ENCODE measurements at places on chromosomes 16 and 17.

GRCh38 chr17:42647778-42648177 lies 11.3 kb upstream of the TUBG2 start:
- no peak for DNase-seq

DNA sequence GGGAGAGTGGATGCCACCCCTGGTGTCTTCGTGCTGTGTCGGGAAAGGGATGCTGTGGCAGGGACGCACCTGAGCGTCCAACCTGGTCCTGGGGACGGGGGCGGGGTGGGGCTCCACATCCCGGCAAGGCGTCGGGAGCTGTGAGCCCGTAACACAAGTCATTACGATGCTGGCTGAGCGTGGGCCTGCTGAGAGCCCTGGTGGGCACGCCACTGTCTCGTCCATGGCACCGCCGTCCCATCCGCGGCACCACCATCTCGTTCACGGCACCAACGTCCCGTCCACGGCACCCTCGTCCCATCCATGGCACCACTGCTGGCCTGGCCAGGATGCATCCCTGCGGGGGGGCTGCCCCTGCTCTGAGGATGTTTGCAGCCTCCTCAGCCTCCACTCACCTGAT lies 24.1 kb upstream of the GNG13 start:
- no peak for DNase-seq

DNA sequence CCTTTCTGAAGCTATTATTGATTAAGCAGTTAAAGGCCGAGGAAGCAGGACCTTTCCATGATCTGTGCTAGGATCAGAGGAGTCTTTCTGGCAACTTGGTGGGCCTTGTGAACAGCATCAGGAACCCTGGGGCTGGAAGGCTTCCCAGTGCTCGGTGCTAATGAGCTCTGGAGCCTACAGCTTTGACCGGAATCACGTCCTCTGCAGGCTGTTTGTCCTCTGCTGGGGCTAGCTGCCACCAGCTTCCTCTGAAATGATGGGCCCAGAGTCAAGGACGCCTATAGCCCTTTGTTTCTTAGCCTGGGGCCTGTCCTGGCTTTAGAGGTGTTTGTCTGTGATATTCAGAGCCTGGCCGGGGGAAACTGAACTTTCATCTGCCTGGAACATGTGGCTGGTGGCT lies 111.6 kb downstream of the SHISA9 start:
- DNase-seq = no peak

DNA sequence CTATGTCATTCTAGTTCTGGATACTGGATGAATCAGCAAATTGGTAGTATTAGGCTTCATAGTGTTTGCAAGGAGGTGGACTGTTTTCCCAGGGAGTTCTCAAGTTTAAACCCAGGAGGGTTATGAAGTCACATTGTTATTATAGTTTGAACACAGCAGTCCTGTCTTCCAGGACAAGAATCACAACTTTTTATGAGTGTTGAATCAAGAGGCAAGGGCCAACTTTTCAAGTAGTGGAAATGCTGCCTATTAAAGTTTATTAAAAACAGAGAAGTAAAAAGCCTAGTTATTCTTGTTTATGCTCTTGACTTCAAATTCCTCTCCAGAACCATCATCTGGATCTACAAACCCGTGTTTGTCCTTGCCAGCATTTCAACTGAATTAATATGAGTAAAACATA lies 86.3 kb upstream of the GOT2 start:
- no peak for DNase-seq

GRCh38 chr16:65783709-65784474 lies 582.6 kb upstream of the CDH5 start:
- no peak for DNase-seq

GRCh38 chr16:4376126-4376892 lies 4.7 kb downstream of the VASN start:
- no peak for DNase-seq

GRCh38 chr17:5247621-5248020 lies 13.0 kb upstream of the SCIMP start:
- no peak for DNase-seq

GRCh38 chr17:42548070-42548837 lies 4.5 kb upstream of the HSD17B1 start:
- DNase-seq = peak; percentile 80

DNA sequence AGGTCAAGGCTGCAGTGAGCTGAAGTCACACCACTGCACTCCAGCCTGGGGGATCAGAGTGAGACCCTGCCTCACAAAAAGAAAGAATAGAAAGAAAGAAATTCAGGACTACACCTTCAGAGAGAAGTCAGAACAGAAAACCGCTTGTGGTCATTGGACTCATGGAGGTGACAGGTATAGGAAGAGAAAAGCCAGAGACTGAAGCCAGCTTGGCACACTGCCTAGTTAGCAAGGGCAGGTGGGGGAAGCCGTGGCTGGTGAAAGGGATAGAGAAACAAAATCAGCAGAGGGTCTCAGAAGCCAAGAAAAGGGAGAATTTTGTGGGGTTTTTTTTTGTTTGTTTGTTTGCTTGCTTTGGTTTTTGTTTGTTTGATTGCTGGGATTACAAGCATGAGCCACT lies 32.9 kb upstream of the SKAP1 start:
- peak; percentile 67 for DNase-seq

GRCh38 chr16:87133112-87133850 lies 183.9 kb downstream of the C16orf95 start:
- no peak for DNase-seq

DNA sequence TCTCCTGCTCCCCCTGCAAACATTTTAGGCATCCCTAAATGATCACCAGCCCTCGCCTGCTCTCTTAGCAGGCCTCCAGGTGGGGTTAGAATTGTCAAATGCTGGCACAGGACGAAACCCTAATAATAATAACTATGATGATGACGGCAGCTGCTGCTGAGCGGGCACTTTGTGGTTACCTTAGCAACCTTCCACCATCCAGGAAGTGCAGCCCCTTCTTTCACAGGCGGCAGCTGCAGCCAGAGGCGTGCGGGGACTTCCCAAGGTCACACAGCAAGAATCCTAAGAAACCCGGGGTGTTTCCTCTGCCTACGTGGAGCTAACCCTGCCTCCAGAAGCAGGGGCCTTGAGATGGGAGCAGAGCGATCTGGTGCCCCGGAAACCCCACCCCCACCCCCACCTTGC lies 22.4 kb upstream of the EIF1 start:
- DNase-seq = peak; percentile 88

GRCh38 chr17:47730681-47731080 lies 2.4 kb upstream of the TBX21 start:
- no peak for DNase-seq

DNA sequence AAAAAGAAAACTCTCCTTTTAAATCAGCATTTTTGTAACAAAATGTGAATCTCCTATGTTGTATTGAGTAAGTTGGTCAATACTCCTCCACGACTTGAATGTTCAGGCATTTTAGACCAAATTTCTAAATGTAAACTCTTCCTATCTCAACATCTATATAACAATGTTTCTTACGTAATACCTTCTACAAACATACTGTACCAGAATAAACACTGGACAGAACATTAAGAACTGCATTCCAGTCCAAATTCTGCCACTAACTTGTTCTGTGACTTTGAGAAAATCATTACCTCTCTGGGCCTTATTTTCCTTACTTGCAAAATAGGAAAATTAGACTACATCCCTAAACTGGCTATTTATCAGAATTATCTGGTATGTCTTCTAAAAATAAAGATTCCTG lies 40.1 kb downstream of the AKAP10 start:
- DNase-seq = no peak

GRCh38 chr17:40616592-40616991 lies 31.0 kb downstream of the SMARCE1 start:
- no peak for DNase-seq

DNA sequence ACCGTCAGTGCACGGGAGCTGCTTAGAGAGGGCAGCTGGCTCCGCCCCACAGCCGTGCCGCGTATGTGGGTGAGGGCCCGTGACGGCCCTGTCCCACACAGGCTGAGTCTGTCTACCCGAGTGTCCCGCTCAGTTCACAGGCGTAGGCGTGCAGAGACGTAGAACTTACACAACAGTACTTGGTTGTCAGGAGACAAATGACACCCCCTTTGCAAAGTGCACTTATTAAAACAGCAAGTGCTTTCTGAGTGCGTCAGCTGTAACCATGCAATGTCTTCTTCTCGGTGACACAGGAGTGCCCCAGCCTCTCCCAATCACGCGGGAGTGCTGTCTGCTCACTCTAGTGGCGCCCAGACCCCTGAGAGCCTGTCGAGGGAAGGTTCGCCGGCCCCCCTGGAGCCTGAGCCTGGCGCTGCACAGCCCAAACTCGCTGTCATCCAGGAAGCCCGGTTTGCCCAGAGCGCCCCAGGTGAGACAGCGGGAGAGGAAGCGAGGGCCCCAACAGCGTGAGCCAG lies 64.2 kb downstream of the FOXK2 start:
- no peak for DNase-seq

- DNase-seq = no peak
Measured at GRCh38 chr17:79945591-79946255, 89.9 kb downstream of the TBC1D16 start.

DNA sequence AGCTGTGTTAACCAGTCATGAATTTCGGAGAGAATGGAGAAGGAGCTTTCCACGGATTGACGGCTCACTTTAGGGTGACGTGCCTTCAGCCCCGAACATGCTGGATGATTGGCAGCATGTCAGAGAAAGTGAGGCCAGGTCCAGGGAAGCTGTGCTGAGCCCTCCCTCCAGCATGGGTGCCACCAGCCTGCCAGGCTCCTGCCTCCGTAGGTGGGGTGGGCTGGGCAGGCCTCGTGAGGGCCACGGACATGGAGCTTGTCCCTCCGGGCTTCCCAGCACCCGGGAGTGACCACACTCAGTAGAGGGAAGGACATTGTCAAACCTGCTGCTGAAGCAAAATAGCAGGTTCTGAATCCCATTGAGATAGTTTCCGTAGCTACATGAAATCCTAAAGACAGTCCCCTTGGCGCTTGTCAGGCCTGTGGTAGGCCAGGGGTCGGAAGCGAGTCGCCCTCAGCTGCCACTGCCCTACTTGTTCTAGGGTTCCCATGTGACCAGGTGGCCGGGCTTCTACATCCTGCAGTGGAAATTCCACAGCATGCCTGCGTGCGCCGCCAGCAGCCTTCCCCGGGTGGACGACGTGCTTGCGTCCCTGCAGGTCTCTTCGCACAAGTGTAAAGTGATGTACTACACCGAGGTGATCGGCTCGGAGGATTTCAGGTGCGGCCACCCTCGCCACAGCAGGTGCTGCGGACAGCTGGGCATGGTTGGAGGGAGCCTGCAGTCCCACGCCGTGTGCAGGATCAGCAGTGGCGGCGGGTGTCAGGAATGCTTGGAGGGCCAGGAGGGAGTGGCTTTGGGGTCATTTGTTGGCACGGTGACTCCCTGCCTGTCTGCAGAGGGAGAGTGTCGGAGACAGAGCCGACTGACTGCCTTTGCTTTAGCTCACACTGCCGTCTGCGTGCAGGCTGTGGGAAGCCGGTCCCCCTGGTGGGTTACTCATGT lies 72.3 kb downstream of the SEC14L1 start:
- DNase-seq = no peak

GRCh38 chr16:4055748-4056147 lies 60.5 kb downstream of the ADCY9 start:
- DNase-seq = no peak

- DNase-seq = peak; percentile 87
Measured at GRCh38 chr16:14097182-14097959, 26.3 kb downstream of the MRTFB start.

DNA sequence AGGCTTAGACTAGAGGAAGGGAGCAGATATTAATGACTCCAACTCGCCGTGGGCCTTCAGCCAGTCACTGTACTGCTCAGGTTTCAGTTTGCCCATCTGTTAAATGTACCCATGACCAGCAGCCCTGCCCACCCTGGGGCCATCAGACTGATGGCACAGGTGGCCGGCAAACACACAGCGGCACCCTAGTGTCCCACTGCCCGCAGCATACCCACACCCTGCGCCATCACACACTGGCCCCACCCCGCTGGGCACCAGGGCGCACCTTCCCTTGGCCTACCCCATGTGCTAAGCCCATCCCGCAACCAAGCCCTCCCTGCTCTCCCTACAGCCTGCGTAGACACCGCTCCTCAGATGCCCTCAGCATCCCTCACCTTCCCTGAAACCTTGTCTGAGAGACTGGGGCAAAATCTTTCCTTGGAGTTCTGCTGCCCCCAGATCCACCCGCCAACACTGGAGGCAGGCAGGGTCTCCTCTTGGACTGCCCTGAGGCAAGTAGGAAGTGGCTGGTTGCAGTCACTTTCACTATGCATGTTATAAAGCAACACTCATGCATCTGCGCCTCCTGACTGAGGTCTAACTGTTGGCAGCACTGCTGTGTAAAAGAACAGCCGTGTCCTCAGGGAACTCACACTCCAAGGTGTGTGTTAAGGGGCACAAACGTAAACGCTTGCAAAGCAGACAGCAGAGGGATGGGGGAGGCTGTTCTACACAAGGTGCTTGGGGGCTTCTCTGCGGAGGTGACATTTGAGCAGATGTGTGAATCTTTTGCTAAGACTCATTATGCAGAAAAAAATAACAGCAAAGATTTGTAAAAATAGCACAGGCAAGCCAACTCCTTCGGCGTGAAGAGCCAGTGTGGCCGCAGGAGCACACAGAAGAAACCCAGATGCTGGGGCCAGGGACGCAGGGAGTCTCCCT lies 6.7 kb upstream of the BCAR1 start:
- no peak for DNase-seq

DNA sequence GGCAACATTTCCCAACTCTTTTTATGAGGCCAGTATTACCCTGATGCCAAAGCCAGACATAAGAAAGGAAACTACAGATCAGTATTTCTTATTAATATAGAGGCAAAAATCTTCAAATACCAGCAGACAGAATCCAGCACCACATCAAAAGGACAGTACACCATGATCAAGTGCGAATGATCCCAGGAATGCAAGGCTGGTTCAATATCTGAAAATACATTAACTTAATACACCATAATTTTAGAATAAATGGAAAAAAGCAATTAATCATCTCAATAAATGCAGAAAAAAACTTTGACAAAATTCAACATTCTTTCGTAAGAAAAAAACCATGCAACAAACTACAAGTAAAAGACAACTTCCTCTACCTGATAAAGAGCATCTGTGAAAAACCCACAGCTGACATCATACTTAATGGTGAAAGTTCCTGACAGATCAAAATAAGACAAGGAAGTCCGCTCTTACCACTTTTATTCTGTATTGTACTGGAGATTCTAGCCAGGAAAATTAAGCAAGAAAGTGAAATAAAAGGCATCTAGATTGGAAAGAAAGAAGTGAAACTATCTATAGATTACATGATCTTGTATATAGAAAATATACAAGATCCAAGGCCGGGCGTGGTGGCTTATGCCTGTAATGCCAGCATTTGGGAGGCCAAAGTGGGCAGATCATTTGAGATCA lies 26.4 kb upstream of the MAPK3 start:
- DNase-seq = no peak

DNA sequence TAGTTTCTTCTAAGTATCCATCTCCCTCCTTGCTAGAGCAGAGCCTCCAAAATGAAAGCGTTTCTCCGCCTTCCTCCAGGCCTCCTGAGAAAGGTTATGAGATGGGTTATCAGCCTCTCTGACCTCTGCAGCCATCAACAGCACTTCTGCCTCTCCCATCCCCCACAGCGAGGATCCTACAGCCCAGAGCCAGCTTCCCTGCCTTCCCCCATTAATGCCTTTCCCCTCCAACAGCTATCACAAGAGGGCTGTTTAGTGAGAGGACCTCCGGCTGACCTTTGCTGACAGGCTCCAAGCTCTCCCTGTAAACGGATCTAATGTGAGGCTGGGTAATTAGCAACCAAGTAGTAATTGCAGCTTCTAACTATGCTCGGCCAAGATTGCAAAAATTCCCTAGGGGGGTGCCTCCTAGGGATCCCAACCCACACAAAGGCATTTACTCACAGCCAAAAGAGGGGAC lies 55.8 kb downstream of the ZFHX3 start:
- DNase-seq = no peak

- no peak for DNase-seq
Measured at GRCh38 chr16:2195322-2196161, 863 bp downstream of the CASKIN1 start.
